ENCODE measurements at places on chromosomes 2 and 18.

DNA sequence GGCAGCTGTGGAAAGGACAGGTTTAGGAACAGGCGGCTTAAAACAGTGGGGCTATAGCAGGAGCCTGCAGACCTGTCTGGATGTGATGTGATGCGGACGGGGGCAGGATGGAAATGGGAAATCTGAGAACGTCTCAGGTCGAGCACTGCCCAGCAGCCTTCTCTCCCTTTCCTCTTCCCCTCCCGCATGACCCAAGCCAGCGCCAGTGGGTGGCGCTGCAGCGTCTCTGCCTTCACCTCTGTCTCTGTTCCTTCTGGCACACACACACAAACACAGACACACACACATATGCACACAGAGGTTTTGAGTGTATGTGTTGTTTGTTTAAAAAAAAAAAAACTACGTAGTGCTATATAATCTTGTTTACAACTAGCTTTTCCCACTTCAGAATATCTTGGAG, 82.0 kb upstream of the SLC66A3 start:
- no peak for DNase-seq

GRCh38 chr18:48713309-48713708, 174.5 kb downstream of the CTIF start:
- DNase-seq: no peak

DNA sequence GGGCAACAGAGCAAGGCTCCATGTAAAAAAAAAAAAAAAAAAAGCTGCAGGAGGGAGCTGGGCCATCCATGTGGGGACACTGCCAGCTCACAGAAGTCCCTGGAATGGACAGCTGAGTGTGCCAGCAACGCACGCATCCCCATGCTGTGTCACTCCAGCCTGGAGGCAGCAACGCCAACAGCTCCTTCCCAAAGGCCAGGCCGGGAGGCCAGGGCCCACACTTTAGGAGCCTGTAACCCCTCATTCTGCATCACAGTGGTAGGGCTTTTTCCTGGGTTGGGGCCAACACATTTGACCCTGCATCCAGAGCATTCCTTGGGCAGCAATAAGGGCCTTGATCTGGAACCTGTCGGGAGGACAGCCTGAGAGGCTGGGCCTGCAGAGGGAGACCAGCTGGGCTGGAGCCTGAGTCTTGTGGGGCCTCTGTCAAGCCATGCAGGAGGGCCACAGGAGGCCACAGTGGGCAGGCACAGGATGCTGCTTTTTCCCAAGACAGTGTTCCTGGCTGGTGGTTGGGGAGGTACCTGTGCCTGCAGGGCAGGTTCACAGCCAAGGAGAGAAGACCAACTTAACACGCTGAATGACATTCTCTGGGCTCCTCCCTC, 16.8 kb upstream of the KCNK3 start:
- DNase-seq: no peak

DNA sequence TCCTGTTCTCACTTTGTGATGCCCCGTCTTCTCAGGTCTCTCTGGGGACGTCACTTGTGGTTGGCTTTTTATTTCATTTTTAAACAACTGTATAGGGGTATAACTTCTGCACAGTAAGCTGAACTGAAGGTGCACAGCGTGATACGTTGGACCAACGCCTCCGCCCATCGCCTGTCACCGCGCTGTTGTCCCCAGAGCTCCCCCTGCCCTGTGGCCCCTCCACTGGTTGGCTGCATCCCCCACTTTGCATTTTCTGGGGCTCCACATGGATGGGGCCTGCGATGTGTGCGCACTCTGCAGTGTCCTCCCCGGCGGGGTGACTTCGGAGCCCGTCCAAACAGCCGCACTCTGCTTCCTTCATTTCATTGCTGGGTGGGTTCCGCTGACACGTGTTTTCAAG, 14.3 kb downstream of the GPR35 start:
- no peak for DNase-seq

- no peak for DNase-seq
These were observed 8.4 kb upstream of the ARID5A start for GRCh38 chr2:96528006-96528699.

- DNase-seq: no peak
These were observed 1233.5 kb upstream of the NXPH2 start for GRCh38 chr2:140013545-140014203.

DNA sequence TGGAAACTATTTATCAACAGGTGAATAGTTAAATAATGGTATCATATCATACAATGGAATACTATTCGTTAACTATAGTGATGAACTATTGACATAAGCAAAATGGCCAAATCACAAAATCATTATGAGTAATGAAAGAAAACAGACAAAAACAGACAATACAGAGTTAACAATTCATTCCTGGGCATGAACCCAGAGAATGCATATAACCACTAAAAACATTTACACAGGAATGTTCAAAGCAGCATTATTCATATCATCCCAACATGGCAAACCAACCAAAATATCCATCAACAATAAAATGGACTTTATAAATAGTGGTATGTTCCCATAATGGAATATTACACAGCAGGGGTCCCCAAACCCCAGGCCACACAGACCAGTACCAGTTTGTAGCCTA, 131.2 kb upstream of the CYP1B1 start:
- no peak for DNase-seq

GRCh38 chr2:232290668-232291067, 87.9 kb upstream of the ALPP start:
- DNase-seq: no peak

DNA sequence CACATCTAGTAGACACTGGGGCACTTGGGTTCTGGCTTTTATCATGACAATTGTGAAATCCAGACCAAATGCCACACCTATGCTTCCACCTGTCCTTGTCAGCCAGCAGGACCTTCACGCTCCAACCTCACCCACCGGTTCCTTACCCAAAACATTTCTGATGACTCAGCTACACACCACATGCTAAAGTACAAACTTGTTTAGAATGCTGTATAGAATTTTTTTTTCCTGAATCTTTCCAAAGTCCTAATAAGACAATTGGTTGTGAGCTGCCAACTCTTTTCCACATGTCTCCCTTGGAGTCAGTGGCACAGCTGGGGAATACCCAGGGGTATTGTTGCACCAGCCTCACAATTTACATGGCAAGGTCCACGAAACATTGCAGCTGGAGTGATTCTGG, 75.5 kb upstream of the LPIN2 start:
- no peak for DNase-seq

GRCh38 chr2:218997731-218998130, 4.5 kb upstream of the CRYBA2 start:
- DNase-seq: no peak

DNA sequence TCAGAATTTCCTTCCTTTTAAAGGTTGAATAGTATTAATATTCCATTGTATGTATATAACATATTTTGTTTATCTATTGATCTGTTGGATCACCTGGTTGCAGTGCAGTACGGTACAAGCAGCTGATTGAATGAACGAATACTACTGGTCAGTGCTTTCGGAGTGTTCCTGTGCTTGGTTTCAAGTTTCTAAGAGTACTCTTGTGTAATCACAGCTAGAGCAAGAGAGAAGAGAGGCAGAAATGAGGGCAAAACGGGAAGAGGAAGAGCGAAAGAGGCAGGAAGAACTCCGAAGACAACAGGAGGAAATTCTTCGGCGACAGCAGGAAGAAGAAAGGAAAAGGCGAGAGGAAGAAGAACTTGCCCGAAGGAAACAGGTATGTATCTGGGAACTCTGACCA, 40.3 kb upstream of the KCNJ13 start:
- DNase-seq: no peak

DNA sequence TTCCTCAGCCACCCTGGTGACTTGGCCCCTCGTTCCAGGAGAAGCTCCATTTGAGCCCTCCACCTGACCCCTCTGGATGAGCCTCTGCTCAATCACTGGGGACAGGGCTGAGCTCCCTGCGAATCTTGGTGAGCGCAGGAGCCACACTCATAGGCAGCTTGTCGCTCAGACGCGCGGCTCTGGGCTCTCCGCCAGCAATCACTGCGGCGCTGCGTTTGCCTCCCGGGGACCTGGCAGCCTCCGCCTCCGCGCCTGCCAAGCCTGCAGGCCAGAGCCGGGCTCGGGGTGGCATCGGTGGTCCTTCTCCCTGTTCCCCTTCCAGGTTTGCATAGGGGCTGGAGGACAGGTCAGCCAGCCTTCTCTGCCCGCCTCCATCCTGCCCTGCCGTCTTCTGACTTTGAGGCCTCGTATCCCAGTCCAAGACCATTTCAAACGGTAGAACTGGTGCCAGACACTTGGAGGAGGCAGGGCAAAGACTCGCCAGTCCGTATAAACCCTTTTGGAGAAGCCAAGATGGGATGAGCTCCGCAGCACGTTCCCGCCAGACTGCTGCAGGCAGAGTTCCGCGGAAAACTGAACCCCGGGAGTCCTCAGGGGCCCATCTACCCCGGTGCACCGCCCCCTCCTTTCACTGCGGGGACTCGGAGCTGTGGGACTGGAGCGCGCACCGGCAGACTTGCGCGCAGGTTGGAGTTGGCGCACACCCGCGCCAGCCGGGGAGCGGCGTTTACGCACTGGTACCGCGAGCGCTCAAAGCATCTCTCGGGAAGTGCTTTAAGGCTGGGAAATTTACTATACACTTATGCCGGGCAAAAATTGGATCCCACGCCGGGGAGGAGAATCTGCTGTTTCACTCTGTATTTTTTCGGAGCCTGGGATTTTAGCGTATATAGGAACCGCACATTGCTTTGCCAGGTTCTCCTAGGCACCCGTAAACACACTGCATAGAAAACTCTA, 1.1 kb upstream of the TACR1 start:
- DNase-seq: no peak
